T47D (cell line): ENCODE measurements at places on chromosomes 3 and 15.

GRCh38 chr3:50338965-50339364, 1.7 kb downstream of the RASSF1 start:
- no peak for DNase-seq

DNA sequence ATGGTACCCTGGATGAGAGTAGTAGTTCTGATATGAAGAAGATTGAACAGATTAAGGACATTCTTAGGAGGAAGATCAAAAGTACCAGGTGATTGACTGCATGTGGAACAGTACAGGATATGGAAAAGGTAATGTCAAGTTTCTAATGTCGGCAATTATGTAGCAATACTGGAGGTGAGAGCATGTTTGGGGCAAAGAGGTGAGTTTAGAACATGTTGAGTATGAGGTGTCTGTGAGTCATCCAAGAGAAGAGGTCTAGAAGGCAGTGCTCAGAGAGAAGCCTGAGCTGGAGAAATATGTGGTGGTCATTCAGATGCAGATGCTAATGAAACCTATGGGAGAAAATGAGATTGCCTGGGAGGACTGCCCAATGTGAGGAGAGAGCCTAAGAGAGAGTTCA, 305.6 kb downstream of the ZBTB20 start:
- no peak for DNase-seq

DNA sequence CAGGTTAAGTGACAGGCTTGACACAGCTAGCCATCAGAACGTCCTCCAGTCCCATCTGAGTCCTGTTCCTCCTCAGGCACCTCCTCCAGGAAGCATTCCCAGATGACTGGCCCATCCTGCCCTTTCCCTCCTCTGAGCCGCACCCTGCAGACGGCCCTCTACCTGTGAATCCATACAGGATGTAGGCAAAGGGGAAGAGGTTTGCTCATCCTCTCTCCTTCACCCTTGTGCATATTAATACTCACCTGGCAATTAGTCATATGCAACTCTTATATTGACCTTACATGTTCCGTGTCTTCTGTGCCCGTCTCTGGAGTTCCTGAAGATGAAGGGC, 61.9 kb downstream of the SMAD3 start:
- DNase-seq: no peak

DNA sequence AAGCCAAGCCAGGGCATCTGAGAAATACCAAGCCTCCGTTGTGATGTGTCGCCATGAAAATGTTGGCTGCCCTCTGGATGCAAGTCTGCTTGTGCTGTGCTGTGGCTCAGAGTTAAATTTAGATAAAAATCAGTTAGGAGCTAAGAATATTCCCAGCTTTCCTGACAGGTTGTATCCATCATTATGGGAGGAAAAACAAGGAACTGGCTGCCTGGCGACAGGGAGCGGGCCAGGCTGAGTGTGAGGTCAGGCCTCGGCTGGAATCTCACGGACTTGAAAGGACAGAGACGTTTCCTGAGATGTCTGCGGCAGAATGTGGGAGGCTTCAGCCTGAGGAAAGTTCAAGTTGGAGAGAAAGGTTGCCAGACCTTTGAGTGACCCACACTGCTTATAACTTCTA, 213.8 kb downstream of the THSD4 start:
- no peak for DNase-seq

- DNase-seq: no peak
Observed at GRCh38 chr3:115245438-115245837, 98.3 kb upstream of the ZBTB20 start.

- no peak for DNase-seq
Observed at GRCh38 chr3:9891072-9891622, 737 bp downstream of the JAGN1 start.

DNA sequence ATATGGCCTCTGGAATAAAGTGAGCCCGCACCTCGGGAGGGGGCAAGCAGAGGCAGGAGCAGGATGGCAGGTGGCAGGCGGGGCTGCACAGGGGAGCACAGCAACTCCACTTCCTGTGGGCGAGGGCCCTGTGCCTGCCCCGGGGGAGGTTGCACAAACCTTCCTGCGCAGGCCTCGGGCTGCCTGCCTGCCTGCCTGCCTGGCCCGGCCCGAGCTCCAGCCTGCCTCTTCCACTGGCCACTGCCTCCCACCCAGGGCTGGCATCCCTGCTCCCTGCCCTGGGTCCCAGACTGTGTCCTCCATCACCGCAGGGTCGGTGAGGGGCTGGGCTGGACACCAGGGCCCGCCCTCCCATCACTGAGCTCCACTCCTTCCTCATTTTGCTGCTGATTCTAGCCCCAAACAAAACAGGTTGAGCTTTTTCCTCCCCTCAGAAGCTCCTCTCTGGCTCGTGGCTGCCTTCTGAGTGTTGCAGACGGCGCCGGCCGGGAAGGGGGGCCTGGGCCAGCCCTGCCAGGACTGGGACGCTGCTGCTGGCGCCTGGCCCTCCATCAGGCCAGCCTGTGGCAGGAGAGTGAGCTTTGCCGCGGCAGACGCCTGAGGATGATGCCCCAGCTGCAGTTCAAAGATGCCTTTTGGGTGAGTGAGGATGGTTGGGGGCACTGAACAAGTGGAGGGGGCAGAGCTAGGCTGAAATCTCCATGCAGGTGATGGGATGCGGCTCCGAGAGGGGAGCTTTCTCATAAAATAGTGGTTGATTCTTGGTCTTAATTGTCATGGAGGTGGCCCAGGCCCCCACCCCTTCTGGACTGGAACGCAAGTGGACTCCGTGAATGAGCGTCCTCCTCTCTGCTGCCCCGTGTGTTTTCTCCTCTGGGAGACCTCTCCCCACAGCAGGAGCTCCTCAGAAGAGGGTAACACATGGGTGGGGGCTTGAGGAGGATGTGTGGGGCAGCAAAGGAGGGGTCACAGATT, at the start of gene PSTPIP1:
TSS of gene PSTPIP1 (plus strand) at position 156 of the 975 bp plus-strand sequence. CDS start at position 604, 448 bp downstream.
- no peak for DNase-seq
